ENCODE measurements at places on chromosomes 5 and 9.

- DNase-seq: no peak
These were observed 18.0 kb downstream of the RXRA start for GRCh38 chr9:134344068-134344799.

DNA sequence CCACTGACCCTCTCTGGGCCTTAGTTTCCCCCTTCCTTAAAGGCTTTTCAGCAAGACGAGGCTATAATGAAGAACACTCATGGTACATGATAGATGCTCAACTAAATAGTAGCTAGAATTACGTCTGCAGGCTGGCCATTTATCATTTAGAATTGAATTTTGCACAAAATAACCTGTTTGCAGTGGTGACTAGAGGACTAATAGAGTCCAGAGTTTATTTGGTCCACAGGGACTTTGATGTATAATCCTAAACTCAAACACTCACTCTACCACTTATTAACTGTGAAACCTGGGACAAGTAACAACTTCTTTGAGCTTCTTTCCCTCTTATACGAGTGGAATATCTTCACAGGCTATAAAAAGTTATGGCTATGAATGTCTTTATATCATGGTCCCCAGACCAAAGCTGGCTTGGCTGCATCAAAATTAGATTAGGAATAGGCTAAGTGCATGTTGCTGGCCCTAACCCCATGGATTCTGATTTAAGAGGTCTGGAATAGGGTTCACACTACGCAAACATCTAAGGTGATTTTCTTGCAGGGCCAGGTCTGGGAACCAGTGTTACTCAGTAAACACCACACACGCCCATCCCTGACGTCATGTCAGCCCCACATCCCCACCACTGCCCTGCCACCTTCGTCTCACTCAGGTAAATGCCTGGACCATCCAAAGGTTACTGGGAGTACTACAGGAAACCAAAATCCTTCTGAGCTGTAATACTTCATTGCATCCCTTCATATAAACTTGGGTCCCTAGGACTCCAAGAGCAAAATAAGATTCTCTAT, 150.6 kb downstream of the FRMD3 start:
- DNase-seq: no peak

GRCh38 chr5:146731909-146732659, 146.5 kb downstream of the PPP2R2B start:
- DNase-seq: no peak

DNA sequence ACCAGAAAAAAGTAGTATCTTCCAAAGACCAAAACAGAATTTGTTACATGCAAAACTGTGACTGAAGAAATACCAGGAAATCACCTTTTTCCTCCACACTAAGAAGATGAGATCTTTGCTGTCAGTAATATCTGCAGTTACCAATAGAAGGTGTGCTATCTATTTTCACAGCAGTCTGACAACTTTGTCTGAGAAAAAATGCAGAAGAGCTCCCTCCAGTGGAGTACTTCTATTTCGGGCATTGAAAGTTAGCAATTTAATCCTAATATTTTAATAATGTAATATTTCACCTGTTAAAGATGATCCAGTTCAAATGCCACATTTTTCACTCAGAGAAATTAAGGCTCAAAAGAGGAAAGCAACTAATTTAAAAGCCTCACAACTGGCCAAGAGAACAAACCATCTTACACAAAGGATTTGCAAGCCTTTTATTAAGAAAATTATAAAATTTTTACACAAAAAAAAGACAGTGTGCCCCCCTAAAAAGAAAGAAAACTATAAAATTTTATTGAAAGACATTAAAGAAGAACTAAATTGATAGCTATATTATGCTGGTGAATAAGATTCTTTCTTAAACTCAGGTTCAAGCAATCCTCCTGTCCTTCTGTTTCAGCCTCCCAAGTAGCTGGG, 50.6 kb downstream of the DEPDC1B start:
- no peak for DNase-seq
